ENCODE measurements at places on chromosomes 2 and 18.
A peak's percentile ranks its signal among the peaks of the same experiment; 100 is the strongest.

- no peak for DNase-seq
Measured at GRCh38 chr2:240297256-240298116, 138.0 kb upstream of the GPC1 start.

GRCh38 chr2:81084101-81084500 is 779.5 kb upstream of the LRRTM1 start:
- DNase-seq = no peak

- no peak for DNase-seq
Measured at GRCh38 chr18:46273861-46274260, 169.7 kb downstream of the HAUS1 start.

DNA sequence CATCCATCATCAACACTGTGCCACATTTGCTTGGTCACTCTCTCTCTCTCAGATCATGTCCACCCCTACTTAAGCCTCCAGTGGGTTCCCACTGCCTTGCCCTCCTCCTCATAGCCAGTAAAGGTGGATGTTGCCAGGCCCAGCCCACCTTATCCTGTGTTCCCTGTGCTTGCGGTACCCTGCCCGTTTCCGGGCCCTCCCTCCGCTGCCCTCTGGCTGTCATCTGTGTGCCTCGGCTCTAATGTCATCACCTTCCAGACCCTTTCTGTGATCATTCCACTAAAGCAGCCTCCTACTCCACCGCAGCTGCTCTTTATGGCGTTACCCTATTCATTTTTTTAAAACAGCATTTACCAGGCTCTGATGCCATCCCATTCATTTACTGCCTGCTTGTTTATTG is 305.7 kb upstream of the SKOR2 start:
- no peak for DNase-seq

- DNase-seq = no peak
Measured at GRCh38 chr18:77572537-77572936, 322.9 kb downstream of the GALR1 start.

GRCh38 chr2:180651596-180651995 is 328.8 kb upstream of the UBE2E3 start:
- no peak for DNase-seq

DNA sequence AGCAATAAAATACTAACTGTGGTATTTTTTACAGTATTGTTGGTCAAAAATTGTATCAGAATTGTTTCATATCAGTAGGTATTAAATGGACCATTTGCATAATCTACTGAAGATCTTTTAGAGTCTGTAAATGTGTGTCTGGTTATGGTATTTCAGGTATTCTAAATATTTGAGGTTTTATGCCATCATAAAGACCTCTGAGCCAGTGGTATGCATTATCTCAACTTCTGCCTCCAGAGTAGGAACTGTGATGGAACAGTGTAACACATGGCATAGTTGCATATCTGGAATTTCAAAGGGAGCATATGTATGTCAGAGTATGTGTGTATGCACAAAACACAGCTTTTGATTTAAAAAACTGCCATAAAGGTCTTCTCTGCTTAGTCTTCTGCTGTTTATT is 15.4 kb downstream of the GREB1L start:
- no peak for DNase-seq

GRCh38 chr18:50560681-50561629 is 1.1 kb downstream of the MAPK4 start:
- no peak for DNase-seq

- no peak for DNase-seq
Measured at GRCh38 chr2:229620759-229621158, 93.6 kb downstream of the DNER start.

- no peak for DNase-seq
Measured at GRCh38 chr2:81835321-81836000, 1530.9 kb upstream of the LRRTM1 start.

DNA sequence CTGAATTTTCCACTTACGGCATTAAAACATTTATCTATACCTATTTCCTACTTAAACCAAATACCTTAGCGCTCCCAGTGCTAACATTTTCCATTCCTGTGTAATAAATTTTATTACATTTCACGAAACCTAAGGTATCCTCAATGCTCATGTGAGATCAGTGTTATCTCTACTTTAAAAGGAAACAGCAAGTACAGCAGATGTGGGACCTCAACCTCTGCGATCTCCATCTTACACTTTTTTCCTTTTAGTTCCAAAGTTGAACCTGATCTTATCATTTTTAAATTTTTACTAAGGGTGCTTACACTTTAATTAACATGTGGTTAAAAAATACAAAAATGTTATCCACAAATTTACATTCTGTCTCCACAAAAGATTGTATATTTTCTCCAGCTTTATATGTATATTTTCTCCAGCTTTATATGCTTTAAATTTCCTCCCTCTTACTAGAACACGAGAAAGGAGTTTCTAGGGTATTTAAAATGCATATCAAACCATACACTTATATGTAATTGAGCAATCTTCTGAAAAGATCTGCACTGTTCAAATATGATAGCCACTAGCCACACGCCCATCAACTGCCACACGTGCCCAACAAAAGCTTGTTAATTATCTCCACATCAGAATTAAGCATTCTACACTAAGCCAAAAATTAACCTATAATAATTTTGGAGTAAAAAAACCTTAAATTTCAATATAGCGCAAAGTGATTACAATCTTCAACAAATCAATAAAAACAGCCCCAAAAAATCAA is 38.1 kb downstream of the MBOAT2 start:
- DNase-seq = no peak

DNA sequence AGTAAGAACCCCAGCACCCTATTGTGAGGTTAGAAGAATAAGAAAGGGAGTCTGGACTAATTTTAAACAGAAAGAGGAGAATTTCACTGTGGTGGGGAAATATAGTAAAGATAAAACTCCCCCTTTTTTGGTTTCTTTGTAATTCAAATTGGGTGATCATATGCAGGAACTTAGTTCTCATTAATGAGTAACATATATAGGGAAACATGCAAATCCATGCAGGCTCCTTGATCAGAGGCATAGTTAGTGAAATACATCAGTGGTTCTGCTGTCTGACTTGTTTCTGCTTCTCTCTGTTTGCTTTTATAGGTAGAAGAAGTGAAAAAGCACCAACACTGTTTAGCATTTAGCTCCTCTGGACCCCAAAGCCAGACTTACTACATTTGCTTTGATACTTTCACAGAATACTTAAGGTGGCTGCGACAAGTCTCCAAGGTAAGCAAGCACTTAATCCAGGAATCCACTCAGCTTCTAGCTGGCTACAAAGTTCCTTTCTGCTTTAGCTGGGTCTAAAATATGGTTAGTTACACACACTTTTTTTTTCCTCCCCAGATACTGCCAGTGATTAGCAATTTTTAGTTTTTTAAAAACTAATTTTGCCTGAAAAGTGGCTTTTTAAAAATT is 123.2 kb downstream of the PHLPP1 start:
- no peak for DNase-seq

DNA sequence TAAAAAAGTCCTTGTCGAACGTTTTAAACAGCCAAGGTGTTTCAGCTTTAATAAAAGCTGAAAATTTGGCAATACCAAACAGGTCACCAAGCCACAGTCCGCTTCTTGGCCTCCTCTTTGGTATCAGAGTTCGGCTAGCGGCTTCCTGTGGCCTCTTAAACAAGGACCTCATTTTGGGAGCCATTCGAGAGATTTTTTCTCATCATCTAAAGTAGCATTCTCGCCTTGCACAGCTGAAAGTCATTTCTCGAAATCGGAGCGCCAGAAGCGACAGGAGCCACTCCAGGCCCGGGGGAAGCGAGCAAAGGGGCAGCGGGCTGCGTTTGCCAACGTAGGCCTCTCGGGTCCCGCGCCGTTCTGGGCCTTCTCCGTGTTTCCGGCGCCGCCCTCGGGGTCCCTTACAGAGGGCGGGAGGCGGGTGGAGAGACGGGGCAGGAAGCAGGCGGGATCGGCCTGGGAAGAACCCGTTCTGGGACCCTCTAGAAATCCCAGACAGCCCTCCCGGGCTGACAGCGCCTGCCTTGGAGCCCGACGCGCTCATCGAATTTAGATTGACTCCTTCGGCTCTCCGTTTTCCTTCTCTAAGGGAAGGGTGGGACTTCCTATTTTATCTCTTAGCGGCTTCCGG is 522 bp upstream of the ZNF407 start:
- peak; percentile 64 for DNase-seq

- no peak for DNase-seq
Measured at GRCh38 chr2:109128616-109129355, at the start of gene SH3RF3. Gene SH3RF3 (plus strand): TSS chr2:109129205.

DNA sequence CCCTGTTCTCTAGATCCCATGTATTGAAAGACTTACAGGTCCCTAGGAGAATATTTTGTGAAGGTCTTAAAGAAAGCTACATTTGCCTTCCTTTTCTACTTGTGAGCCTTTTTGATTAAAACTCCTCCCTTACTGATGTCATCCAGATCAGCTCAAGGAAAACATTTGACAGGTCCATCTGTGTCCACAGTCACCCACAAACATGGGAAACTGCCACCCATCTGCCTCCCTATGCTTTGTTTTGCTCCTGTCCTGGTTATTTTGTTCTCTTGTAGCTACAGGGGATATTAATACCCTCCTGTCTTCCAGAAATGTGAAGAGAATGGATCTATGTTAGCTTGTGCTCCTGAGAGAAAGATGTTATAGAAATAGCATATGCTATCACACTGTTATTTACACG is 203.6 kb upstream of the GALNT5 start:
- no peak for DNase-seq

DNA sequence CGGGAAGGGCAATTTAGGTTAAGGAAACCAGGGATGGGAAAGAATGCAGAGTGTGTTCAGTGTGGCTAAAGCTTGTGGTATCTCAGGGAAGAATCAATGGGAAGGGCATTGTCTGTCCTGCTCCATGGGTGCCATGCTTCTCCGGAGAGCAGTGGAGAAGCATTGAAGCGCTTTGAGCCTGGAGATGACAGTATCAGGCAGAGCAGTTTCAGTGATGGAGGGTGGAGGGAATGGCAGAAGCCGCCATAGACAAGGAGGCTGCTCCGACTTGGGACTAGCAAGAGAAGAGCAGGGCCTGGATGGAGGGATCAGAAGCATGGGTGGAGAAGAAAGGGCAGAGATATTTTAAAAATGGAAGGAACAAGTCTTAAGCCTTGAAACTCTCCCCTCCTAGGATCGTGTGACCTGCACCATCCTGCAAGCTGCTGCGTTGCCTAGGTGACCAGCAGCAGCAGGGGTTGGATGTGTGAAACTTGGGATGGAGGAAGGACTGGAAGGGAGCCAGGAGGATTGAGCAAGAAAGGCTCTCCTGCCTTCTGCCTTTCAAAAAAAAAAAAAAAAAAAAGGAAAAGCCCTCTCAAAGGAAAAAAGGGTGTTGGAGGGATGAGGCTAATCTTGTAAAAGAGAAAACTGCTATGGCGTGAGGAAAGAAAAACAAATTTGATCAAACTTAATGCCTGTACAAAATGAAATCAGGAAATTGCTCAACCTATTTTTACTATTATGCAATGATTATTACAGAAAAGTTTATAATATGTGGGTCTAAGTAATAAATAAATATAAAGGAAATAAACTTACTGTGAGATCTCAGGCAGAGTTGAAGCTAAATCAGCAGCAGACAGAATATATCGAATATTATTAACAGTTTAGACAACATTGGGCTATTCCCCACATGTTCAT is 493.8 kb upstream of the NRP2 start:
- no peak for DNase-seq

GRCh38 chr2:231743376-231744116 is 35.2 kb downstream of the PTMA start:
- no peak for DNase-seq

DNA sequence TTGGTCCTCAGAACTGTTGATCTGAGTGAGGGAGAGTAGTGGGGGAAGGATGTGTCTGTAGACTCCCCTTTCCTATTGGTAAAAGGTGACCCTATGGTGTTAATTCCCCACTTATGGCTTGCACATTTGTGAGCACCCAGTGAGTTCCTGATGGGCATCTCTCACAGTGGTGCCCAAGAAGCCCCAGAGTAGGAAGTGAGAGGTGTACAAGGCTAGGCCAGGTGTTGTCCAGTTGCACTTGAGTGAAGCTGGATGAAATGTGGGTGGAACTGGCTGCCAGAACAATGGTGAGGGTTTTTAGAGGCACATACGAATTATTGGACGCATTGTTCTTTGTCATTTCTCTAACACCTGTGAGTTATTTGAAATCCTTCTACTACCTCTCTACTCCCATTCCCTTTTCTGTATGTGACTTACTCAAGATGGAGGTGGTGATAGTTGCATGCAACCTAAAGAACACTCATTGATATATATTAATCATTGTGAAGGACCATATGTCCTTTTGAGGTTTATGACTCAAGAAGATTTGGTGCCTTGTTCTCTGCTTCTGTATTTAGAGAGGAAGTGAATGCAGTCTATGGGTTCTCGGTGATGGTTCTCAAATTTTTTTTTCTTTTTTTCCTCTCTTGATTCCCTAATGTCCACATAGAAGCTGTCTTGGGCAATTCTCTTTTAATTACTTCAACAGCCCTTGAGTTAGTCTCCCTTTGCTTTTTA is 162.7 kb downstream of the FSHR start:
- no peak for DNase-seq

GRCh38 chr2:167254721-167255120 is 366.4 kb downstream of the XIRP2 start:
- DNase-seq = no peak

DNA sequence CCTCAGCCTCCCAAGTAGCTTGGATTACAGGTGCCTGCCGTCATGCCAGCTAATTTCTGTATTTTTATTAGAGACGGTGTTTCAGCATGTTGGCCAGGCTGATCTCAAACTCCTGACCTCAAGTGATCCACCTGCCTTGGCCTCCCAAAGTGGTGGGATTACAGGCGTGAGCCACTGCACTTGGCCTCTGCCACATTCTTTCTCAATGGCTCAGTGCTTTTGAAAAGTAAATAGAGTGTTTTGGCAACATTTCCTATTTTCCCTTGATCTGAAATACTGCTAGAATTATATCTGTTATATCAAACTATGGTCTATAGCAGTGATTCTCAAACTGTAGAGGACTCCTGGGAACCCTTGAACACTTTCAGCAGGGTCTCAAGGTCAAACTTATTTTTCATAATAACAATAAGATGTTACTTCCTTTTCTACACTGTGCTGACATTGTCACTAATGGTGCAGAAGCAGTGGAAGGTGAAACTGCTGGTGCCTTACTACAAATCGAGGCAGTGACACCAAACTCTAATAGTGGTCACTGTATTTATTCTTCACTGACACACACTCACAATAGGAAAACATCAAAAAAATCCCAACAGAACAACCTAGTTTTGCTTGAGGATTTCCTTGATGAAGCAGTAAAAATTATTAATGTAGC is 10.6 kb downstream of the DAW1 start:
- no peak for DNase-seq

GRCh38 chr2:205765151-205765550 is 82.8 kb downstream of the NRP2 start:
- no peak for DNase-seq

GRCh38 chr2:97740590-97741182 is 27.3 kb downstream of the ZAP70 start:
- no peak for DNase-seq

DNA sequence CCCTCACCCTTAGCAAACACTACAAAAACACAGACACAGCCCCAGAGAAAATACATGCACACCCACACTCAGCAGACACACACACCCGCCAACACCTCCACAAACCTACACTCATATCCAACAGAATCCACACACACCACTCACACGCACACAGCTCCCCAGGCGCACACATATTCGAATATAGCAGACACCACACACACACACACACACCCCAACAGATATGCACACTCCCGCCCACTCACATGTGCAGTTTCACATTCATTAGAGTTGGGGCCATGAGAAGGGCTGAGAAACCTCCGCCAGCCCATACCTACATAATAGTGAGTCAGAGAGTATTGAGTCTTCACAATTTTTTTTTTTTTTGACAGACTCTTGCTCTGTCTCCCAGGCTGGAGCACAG is 29.4 kb upstream of the NOTO start:
- peak; percentile 27 for DNase-seq

- DNase-seq = no peak
Measured at GRCh38 chr2:186575302-186575701, 14.6 kb upstream of the ITGAV start.
